Left ventricle myocardium superior (tissue), 1 donor: ENCODE measurements at places on chromosomes 2 and 18. TPM values are rescaled to one million over a fixed set of nuclear protein-coding genes. Genes with fewer than 3 reads are reported as not detected.

The IL36A gene
- not detected for total RNA-seq

The LCT gene
- not detected for total RNA-seq

- no peak for DNase-seq
Observed at GRCh38 chr18:27991391-27991790, 185.5 kb downstream of the CDH2 start.

- DNase-seq: peak; percentile 42
Observed at GRCh38 chr2:40304340-40304739, 147.6 kb downstream of the SLC8A1 start.

DNA sequence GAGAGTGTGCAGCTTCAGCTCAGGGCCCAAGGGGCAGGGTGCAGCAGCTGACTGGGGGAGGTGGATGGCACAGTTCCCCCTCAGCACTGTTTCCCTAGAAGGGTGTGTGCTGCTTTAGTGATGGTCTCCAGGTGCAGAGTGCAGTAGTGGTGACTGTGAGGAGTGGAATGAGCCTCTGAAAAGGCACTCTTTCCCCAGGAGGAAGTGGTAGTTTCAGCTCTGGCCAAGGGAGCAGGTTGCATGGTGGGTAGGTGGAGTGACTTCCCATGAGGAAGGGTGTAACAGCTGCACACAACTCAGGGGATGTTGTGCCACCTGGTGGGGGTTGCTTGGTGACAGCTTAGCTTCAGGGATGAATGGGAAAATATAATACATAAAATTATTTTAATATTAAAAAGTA, 251.5 kb upstream of the NXPH2 start:
- no peak for DNase-seq

DNA sequence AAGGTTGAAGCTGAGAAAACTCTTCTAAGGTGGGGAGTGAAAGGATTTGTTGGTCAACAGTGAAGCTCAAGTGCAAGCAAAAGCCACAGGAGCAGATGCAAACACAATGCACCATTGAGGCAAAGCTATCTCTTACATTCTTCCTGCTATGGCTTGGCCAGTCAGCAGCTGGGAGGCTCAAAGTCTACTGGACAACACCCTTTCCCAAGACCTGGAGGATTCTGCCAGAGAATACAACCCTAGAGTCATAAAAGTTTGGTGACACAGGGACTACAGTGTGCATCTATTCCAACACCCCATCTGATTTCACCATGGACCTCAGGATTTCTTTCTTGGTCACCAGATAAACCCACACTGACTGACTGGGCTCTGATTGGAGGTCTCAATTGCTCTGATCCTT, 342.0 kb downstream of the HRH4 start:
- DNase-seq: no peak

DNA sequence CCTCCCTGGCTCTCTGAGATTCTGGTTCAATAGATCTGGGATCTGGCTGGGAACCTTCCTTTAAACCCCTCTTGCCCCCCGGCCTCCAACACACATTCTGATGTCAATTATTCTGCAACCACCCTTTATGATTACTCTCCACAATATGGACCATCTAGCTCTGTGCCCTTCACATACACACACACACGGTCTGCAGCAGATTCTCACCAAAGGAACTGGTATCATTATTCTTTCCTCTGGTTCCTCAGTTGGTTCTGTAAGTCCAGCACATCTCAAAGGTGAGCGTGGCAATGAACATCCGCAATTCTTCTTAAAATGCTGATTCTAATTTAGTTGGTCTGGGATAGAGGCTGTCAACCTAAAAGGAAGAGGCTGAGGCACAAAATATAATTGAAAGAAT, 2.8 kb upstream of the TMEM163 start:
- DNase-seq: no peak

The RBKS gene
- total RNA-seq: 3.3 TPM

GRCh38 chr18:5611221-5611620, 67.4 kb upstream of the EPB41L3 start:
- no peak for DNase-seq

- no peak for DNase-seq
Observed at GRCh38 chr2:96184188-96184587, 24.4 kb downstream of the STARD7 start.

GRCh38 chr2:222290736-222291484, 7.9 kb downstream of the PAX3 start:
- DNase-seq: no peak

- DNase-seq: no peak
Observed at GRCh38 chr2:158965641-158966040, 2.8 kb upstream of the TANC1 start.

GRCh38 chr18:74454279-74454751, 2.8 kb downstream of the DIPK1C start:
- DNase-seq: no peak

GRCh38 chr2:32931519-32931918, 15.2 kb upstream of the LTBP1 start:
- DNase-seq: no peak

DNA sequence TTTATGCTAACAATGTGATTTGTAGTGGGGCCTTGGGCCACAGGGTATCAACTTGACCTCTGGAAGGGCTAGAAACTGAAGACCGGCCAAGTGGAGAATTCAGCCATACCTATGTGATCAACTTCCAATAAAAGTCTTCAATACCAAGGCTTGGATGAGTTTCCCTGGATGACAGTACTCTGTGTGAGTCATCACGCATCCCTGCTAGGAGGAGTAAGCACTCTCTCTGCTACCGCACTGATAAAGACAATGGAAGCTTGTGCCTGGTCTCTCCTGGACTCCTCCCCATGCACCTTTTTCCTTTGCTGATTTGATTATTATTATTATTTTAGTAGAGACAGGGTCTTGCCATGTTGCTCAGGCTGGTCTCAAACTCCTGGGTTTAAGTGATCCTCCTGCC, 58.1 kb downstream of the SKA1 start:
- DNase-seq: no peak

The LBH gene
- total RNA-seq: 129 TPM

DNA sequence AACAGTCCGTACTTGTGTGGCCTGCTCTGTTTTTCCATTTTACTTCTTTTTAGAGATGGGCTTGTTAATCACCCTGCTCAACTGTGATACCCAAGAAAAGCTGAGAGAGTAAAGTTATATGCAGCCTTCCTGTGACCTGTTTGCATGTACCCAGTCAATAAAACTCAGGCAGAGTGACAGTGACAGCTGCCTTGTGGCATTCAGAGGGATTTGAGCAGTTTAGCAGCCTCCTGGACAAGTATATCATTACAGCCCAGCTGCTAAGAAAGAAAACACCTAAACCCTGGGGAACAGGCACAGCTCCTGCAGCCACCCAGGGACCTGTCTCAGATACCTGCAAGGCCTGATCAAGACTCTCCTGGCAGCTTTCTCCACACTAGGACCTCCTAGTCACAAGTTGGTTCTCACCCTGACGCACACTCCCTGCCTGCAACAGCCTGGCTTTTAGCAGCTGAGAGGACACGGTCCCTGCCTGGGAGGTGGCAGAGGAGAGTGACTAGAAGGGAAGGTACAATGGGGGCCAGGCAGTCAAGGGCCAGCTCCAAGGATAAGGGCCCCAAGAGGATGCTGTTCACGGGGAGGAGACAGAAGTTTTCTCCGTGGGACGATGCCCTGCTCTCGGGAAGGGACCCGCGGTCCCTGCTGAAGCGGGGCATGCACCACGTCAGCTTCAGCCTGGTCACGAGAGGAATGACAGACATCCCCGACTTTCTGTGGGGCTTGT, at the start of gene LRRC30:
TSS of gene LRRC30 (plus strand) at position 464 of the 724 bp plus-strand sequence. CDS start at position 514, 50 bp downstream.
- no peak for DNase-seq

The TUBA3E gene
- total RNA-seq: 60.2 TPM

DNA sequence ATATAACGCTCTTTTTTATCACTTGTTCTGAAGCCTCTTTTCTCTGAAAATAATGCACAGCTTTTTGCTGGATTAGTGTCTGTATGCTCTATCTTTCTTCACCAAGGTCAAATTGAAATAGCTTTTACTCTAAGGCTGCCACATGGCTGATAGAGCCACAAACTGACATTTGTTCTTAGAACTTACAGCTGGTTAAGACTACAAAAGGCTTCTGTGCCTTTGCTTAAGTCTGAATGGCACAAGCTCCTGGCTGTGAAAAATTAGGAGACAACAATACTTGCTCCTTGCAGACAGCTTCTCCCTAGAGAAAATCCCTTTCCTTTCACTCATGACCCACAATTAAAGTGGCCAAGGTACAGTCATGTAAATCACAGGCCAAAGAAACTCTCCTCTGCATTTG, 515.3 kb downstream of the DSC3 start:
- no peak for DNase-seq

The SP100 gene
- 69.2 TPM for total RNA-seq

DNA sequence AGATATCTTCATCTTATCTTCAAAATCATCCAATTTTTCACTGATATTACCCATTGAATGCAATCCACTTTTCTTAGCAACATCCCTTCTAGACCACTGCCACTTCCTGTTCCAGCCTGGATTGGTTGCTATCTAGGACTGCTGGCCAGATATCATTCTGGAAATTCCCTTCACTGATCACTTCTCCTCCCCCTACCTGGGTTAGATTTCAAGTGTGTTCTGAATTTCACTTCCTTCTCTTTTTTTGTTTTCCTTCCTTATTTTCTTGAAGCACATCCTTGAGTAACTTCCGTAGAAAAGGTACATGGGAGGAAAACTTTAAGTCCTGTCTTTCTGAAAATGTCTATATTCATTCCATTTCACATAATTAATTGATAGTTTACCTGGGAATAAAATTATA, 82.0 kb upstream of the IL1R2 start:
- DNase-seq: no peak
